Astrocyte (in vitro differentiated cells and primary cell): ENCODE measurements at places on chromosomes 2 and 18.

- H3K4me3 ChIP-seq: no peak overlapping the region
- H3K4me1 ChIP-seq: peaks cover 7% of the 10 kb centered on the region
- H3K36me3 ChIP-seq: no peaks in the 10 kb centered on the region
- H3K27ac ChIP-seq: no peak overlapping the region
- no peaks in the 10 kb centered on the region for H3K27me3 ChIP-seq
Observed at GRCh38 chr18:46166261-46166970, 62.2 kb downstream of the HAUS1 start.

DNA sequence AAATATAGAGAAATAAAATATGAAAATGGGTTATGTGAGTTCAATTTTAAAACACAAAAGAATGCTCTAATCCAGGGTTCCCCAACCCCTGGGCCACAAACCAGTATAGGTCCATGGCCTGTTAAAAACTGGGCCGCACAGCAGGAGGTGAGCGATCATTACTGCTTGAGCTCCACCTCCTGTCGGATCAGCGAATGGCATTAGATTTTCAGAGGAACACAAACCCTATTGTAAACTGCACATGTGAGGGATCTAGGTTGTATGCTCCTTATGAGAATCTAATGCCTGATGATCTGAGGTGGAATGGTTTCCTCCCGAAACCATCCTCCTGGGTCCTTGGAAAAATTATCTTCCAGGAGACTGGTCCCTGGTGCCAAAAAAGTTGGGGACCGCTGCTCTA lies 34.7 kb downstream of the TTR start:
- H3K27ac ChIP-seq: no peak overlapping the region
- H3K4me3 ChIP-seq: no peak overlapping the region
- no peaks in the 10 kb centered on the region for H3K36me3 ChIP-seq
- no peak for DNase-seq

GRCh38 chr2:174673876-174674275 lies 76.3 kb upstream of the WIPF1 start:
- no peaks in the 10 kb centered on the region for H3K36me3 ChIP-seq
- H3K4me1 ChIP-seq: no peaks in the 10 kb centered on the region
- DNase-seq: peak; percentile 40
- H3K4me3 ChIP-seq: no peak overlapping the region
- no peak overlapping the region for H3K27ac ChIP-seq
- no peaks in the 10 kb centered on the region for H3K27me3 ChIP-seq

- no peaks in the 10 kb centered on the region for H3K36me3 ChIP-seq
- H3K27me3 ChIP-seq: no peaks in the 10 kb centered on the region
- no peak for DNase-seq
- H3K4me1 ChIP-seq: no peaks in the 10 kb centered on the region
Observed at GRCh38 chr18:34864836-34865497, 154.9 kb downstream of the DTNA start.

- H3K4me1 ChIP-seq: no peaks in the 10 kb centered on the region
- H3K27ac ChIP-seq: no peak overlapping the region
- DNase-seq: no peak
- no peaks in the 10 kb centered on the region for H3K27me3 ChIP-seq
- H3K36me3 ChIP-seq: no peaks in the 10 kb centered on the region
Observed at GRCh38 chr2:63257473-63257872, 206.8 kb downstream of the OTX1 start.

DNA sequence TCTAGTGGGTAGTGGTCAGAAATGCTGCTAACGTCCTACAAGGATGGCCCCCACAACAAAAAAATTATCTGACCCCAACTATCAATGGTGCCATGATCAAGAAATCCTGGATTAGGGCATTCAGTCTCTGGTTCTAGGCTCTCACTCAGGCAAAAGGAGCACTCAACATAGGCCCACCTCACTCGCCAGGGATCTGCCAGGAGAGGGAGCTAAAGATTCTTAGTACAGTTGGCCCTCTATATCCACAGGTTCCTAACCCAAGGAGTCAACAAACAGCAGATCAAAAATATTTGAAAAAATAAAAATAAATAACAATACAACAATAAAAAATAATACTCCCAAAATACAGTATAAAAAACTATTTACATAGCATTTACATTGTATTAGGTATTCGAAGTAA lies 10.0 kb downstream of the SLC4A5 start:
- no peaks in the 10 kb centered on the region for H3K36me3 ChIP-seq
- no peaks in the 10 kb centered on the region for H3K27me3 ChIP-seq
- H3K4me3 ChIP-seq: no peak overlapping the region
- no peaks in the 10 kb centered on the region for H3K4me1 ChIP-seq
- no peak overlapping the region for H3K27ac ChIP-seq

DNA sequence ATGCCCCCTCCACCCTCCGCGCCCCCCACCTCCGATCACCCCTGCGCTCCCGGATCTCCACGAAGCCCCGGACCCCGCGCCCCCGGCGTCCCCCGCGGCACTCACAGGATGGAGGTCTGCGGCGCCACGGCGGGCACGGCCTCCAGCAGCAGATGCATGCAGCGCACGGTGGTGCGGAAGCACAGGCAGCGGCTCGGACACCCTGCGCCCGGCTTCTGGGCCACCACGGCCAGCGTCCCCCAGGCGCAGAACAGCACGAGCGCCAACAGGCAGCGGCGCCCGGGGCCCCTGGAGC lies 217 bp downstream of the PXDN start:
- no peaks in the 10 kb centered on the region for H3K36me3 ChIP-seq
- H3K4me1 ChIP-seq: peaks cover 52% of the 10 kb centered on the region
- peak overlapping the region; percentile 88 for H3K27ac ChIP-seq
- H3K27me3 ChIP-seq: no peaks in the 10 kb centered on the region

GRCh38 chr2:102253753-102254150 lies 57.6 kb upstream of the IL1RL1 start:
- H3K36me3 ChIP-seq: no peaks in the 10 kb centered on the region
- H3K4me1 ChIP-seq: peaks cover 12% of the 10 kb centered on the region
- no peak for DNase-seq
- no peak overlapping the region for H3K4me3 ChIP-seq
- no peaks in the 10 kb centered on the region for H3K27me3 ChIP-seq
- no peak overlapping the region for H3K27ac ChIP-seq

DNA sequence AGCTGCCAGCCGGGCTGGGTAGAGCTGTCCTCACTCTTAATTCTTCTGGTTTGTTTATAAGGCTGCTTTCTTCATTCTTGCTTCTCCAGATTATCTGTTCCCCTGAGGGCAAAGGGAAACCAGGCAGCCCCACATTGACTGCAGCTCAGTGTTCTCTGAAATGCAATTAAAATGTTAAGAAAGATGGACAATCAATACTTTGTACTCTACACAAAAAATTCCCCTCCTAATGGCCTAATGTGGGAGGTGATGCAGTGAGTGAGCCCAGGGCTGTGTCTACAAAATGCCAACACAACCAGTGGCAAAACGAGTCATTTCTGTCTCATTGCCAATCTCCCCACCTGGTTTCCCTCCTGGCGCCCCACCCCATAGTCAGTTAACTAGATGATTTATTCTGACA lies 541.7 kb upstream of the RAB6C start:
- no peak overlapping the region for H3K4me3 ChIP-seq

GRCh38 chr18:51716277-51716676 lies 518.8 kb upstream of the MEX3C start:
- no peaks in the 10 kb centered on the region for H3K27me3 ChIP-seq
- H3K36me3 ChIP-seq: no peaks in the 10 kb centered on the region
- H3K27ac ChIP-seq: no peak overlapping the region
- no peaks in the 10 kb centered on the region for H3K4me1 ChIP-seq

- H3K4me1 ChIP-seq: no peaks in the 10 kb centered on the region
- H3K36me3 ChIP-seq: no peaks in the 10 kb centered on the region
- no peaks in the 10 kb centered on the region for H3K27me3 ChIP-seq
- no peak for DNase-seq
- H3K4me3 ChIP-seq: no peak overlapping the region
Observed at GRCh38 chr2:99899882-99900281, 242.5 kb downstream of the AFF3 start.

DNA sequence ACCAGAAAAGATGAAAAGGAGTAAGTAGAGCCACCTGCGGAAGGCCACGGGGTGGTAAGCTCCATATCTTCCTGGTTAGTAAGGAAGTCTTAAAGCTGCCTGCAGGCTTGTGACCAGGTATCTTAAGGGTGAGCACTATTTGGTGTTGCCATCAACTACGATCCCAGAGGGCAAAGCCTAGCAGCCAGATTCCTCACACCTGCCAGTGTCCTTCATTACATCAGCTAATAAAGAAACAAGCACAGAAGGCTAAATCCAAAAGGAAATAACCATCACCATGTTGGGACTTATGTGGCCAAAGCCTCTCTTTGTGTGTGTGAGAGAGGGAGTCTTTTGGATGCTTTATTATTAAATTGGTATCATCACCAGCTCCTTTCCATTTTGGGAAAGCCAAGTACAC lies 123.5 kb downstream of the ALK start:
- H3K27me3 ChIP-seq: peaks cover 6% of the 10 kb centered on the region
- H3K27ac ChIP-seq: no peak overlapping the region
- H3K36me3 ChIP-seq: no peaks in the 10 kb centered on the region
- no peak overlapping the region for H3K4me3 ChIP-seq
- no peaks in the 10 kb centered on the region for H3K4me1 ChIP-seq

DNA sequence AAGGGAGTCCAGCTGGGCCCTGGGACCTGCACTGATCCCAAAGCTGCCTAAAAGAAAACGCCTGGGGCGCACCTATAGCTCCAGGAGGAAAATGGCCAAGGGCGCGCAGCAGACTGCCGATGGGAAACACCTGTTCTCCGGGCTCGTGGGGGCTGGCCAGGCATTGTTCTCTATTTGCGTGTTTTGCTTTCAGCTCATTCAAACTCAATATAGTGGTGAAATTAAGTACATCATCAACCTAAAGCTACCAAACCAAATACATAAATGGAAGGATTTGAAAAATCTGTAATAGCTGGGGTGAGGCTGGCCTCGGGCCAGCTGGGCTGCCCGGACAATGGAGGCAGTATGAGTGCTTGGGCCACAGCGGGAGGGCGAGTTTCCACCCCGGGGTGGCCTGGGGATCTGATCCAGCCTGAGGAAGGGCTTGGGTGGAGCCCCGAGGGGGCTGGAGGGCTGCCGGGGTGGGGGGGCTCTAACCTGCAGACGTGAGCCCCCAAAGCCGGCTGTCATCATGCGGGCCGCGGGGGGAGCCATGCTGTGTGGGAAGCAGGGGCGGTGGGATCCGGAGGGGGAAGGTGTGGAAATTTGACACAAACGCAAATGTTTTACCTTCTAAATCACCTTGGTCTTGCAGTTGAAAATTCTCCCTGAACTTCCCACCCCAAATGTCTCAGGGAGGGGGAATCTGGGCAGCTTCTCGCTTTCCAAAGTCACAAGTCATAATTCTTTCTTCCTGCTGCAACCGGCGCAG lies 77.6 kb downstream of the ASB1 start:
- H3K27me3 ChIP-seq: no peaks in the 10 kb centered on the region
- no peak overlapping the region for H3K4me3 ChIP-seq
- H3K4me1 ChIP-seq: peaks cover 23% of the 10 kb centered on the region
